ENCODE measurements at places on chromosomes 3 and 15.

GRCh38 chr3:120569222-120570057 lies 26.7 kb upstream of the NDUFB4 start:
- DNase-seq: no peak

DNA sequence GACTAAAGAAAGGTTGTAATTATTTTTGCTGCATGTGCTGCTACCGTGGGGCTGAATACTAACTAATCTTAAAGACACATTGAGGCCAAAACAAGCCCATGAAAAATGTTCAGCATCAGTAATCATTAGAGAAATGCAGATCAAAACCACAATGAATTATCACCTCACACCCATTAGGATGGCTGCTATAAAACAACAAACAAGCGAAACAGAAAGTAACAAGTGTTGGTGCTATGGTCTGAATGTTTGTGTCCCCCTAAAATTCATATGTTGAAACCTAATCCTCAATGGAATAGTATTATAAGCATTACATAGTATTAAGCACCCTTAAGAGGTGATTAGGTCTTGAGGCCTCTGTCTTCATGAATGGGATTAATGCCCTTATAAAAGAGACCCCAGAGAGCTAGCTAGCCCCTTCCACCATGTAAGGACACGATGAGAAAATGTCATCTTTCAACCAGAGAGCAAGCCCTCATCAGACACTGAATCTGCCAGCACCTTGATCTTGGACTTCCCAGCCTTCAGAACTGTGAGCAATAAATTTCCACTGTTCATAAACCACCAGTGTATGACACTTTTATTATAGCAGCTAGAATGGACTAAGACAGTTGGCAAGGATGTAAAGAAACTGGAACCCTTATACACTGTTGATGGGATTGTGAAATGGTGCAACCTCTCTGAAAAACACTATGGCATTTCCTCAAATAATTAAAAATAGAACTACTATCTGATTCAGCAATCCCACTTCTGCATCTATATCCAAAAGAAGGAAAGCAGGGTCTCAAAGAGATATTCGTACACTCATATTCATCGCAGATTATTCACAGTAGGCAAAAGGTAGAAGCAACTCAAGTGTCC lies 76.1 kb downstream of the REC114 start:
- DNase-seq: no peak

- DNase-seq: no peak
Measured at GRCh38 chr3:140097874-140098635, 163.1 kb downstream of the CLSTN2 start.

DNA sequence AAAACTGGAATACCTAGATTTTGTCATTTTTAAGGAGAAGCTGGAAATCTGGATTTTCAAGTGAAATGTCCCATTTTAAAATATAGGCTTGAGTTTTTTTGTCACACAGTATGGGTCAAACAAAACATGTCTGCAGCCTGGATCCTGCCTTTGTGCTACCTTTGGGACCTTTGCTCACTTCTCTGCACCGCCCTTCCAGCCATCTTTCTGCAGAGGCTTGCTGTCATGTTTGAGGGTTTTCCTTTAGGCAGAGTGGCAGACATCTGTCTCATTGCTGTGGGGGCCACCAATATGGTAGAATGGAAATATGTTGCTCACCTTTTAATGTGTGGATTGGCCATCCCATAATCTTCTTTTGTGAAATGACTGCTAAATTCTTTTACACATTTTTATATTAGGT lies 136.3 kb downstream of the EEFSEC start:
- no peak for DNase-seq

- no peak for DNase-seq
Measured at GRCh38 chr3:72636969-72637597, 211.2 kb downstream of the SHQ1 start.

All from posterior cingulate gyrus (tissue), 11 donors.